ENCODE measurements at places on chromosomes 12 and 14.

DNA sequence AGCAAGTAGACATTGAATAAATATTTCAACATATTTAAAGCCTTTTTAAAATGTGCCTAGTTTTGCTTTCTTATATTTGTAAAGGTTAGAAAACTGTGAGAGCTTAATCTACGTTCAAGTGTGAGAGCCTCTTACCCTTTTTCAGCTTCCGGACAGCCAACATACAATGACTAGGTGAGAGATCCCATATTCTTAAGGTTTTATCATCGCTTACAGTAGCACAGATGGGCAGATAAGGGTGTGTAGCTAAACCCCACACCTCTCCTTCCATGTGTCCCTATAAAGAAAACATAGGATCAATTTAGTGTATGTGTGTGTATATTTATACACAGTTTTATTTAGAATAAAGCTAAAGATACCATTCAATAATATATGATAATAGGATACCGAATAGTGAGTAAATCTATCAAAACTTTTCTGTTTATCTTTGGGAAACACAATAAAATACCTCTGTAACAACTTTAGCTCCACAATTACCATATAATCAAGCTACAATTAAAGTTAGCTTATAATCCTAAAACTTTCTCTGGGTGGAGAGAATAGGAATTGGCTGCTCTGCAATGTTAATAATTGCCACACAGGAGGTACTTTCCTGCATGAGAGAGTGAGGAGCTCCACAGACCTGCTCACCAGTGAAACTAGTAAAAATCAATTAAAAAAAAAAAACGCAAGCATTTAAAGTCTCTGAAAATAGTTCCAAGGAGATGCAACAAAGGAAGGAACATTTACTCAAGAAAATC is 110.8 kb downstream of the EML5 start:
- no peak for DNase-seq

GRCh38 chr12:76031081-76031413 is 529 bp downstream of the PHLDA1 start:
- no peak for DNase-seq

DNA sequence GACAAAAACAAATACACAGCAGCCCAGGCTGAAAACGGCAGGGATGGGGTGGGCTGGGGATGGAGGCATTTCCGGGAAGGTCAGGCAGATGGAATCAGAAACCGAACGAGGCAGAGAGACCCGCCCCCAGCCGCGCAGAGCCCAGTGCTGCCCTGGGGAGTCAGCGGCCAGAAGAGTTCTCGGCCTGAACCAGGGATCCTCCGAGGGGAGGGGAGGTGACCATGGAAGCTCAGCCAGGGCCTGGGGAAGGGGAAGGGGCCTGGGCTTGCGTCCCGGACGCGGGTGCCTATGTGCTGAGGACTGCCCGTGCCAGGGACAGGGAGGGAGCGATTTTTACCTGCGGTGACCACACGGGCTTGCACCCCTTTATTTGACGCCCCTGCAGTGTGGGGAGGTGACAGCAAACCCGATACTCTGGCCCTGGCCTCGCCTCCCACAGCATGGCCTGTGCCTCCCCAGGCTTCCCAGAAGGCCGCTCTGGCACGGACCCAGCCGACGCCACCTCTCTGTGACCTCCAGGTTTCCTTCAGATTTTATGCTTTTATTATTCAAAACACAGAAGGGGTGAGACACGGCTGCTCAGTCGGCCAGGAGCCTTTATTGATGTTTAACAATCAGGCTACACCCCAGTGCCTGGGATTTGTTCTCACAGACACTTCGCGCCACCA is 7.7 kb downstream of the LRCOL1 start:
- DNase-seq: no peak

- DNase-seq: no peak
Observed at GRCh38 chr14:106506881-106507305, 980.5 kb downstream of the TMEM121 start.

Data from amygdala (tissue), 56 donors.